Aorta (tissue), 5 donors: ENCODE measurements at places on chromosomes 12 and 14. TPM values are rescaled to one million over a fixed set of nuclear protein-coding genes. Genes with fewer than 3 reads are reported as not detected.

Gene MYH6
- polyA plus RNA-seq = 0.67 TPM

Gene TGM1
- polyA plus RNA-seq = 1.3 TPM

DNA sequence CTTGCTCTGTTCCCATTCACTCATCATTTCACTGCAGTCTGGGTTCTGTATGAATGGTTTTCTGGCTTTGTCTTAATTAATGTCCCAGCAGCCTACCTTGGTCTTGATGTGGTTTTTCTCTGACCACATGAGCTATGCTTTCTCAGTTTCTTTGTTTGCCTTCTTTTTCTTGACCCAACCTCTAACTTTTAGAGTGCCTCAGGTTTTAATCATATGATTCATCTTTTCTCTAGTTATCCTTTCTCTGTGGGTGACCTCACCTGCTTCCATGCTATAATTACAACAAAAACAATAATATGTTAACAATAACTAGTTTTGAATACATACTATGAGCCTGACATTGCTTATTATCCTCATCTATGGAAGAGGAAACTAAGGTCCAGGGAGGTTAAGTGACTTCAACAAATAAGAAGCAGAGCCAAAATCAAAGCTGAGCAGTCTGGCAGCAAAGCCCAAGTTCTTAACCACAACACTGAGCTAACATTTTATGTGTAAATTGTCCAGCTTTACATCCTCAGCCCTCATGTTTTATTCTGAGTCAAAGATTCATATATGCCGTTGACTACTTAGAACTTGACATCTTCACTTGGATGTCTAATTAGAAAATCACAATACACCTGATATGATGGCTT, 4.7 kb upstream of the EPYC start:
- H3K27me3 ChIP-seq = no peaks in the 10 kb centered on the region
- DNase-seq = no peak
- no peak overlapping the region for H3K27ac ChIP-seq
- no peaks in the 10 kb centered on the region for H3K4me1 ChIP-seq
- no peaks in the 10 kb centered on the region for H3K36me3 ChIP-seq

GRCh38 chr14:91186515-91187066, 57.9 kb downstream of the GPR68 start:
- peak; percentile 9 for DNase-seq
- H3K4me3 ChIP-seq = no peak overlapping the region
- peaks cover 1% of the 10 kb centered on the region for H3K36me3 ChIP-seq
- H3K27ac ChIP-seq = no peak overlapping the region

DNA sequence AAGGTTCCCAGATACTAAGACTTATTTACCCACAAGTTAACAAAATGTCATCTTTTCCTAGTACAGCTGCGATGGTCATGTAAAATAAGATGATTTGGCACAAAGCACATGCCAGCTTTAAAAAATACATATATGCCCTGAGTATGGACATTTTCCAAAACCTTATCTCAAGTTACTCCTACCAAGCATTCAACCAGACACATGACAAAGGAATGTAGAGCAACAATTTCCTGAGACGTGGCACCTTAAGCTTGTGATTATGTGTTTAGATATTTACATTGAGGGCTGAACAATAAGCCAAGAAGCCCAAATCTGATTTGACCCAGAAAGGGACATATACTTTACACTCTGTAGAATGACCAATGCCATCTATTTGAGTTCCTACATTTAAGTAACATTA, 24.5 kb upstream of the OVCH1 start:
- no peaks in the 10 kb centered on the region for H3K36me3 ChIP-seq
- no peaks in the 10 kb centered on the region for H3K27me3 ChIP-seq
- H3K27ac ChIP-seq = no peak overlapping the region
- H3K4me1 ChIP-seq = no peaks in the 10 kb centered on the region
- H3K4me3 ChIP-seq = no peak overlapping the region

Gene EEF1AKMT3
- polyA plus RNA-seq = 4.5 TPM

DNA sequence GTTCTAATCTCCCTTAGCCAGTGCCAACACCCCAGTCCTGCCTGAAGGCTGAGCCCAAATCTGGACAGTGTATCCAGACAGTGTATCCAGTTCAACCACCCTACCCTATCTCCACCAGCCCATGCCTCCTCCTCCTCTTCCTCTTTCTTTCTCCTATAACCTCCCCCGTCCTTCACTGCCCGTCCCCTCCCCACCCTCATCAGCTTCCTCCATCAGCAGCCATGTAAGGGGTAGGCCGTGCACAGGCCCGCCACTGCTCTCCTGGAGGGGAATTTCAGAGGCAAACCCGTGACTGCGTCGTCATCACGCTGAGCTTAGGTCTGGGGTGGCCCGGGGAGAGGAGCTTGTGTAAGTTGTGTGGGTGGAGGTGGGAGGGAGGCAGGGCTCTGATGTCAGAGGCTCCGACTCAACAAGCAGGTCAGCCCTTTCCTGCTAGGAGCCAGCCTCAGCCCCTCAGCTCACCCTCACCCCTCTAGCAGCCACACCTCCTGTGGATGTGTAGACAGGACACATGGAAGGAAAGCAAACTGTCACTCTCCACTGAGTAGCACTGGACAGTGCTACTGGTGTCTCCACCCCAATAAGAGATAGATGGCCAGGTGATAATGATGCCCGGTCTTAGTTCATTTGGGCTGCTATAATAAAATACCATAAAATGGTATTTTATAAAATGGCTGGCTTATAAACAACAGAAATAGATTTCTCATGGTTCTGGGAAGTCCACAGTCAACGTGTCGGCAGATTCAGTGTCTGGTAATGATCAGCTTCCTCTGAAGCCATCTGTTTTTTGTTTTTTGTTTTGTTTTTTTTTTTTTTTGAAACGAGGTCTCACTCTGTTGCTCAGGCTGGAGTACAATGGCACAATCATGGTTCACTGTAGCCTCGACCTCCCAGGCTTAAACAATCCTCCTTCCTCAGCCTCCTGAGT, 50.5 kb downstream of the IRF2BPL start:
- no peaks in the 10 kb centered on the region for H3K4me1 ChIP-seq
- no peaks in the 10 kb centered on the region for H3K36me3 ChIP-seq
- H3K27ac ChIP-seq = no peak overlapping the region

DNA sequence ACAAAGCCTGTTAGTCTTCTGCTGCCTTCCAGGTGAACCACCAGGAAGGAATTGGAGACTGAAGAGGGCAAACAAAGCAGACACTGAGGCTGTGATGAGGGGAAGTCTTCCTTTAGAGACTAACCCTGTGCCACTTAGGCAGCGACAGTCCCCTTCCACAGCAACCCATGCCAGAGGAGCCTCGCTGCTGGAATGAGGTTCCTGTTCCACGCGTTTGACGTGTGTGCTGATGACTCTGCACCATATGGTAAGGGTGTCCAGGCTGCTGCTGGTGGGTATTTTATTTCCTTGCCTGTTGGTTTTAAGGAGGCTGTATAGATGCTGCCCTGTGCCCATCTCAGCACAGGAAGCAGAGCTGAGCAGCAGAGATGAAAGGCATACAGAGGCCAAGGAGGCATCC, 361.9 kb upstream of the FKBP4 start:
- peaks cover 7% of the 10 kb centered on the region for H3K4me1 ChIP-seq
- no peaks in the 10 kb centered on the region for H3K36me3 ChIP-seq
- DNase-seq = no peak
- H3K4me3 ChIP-seq = no peak overlapping the region
- no peaks in the 10 kb centered on the region for H3K27me3 ChIP-seq

- no peak for DNase-seq
- no peaks in the 10 kb centered on the region for H3K36me3 ChIP-seq
- no peaks in the 10 kb centered on the region for H3K4me1 ChIP-seq
- no peak overlapping the region for H3K27ac ChIP-seq
- H3K4me3 ChIP-seq = no peak overlapping the region
Observed at GRCh38 chr12:77745624-77746023, 85.1 kb upstream of the NAV3 start.

DNA sequence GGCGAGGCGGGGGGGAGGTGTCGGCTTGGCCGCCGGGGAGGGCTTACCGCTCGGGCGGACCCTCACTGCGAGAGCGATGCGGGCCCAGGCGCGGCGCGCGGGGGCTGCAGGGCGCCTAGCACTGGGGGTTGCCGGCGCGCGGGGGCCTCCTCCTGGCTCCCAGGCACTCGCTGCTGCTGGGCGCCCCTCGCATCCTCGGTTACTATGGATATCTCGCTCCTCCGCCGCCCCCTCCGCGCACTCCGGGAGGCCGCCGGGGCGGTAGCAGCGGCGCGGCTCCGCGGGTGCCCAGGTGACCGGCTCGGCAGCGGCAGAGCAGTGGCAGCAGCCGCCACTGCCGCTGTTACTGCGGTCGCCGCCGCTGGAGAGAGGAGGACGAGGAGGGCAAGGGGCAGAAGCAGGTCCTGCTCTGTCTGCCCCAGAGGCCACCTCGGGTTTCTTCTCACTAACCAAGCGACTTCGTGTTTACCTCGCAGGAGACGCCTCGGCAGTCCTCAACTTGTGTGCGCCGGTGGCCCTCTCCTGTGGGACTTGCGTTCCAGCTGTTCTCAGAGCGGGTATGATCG, 250.1 kb downstream of the APAF1 start:
- no peaks in the 10 kb centered on the region for H3K36me3 ChIP-seq
- no peak for DNase-seq
- H3K27ac ChIP-seq = no peak overlapping the region
- H3K27me3 ChIP-seq = no peaks in the 10 kb centered on the region

DNA sequence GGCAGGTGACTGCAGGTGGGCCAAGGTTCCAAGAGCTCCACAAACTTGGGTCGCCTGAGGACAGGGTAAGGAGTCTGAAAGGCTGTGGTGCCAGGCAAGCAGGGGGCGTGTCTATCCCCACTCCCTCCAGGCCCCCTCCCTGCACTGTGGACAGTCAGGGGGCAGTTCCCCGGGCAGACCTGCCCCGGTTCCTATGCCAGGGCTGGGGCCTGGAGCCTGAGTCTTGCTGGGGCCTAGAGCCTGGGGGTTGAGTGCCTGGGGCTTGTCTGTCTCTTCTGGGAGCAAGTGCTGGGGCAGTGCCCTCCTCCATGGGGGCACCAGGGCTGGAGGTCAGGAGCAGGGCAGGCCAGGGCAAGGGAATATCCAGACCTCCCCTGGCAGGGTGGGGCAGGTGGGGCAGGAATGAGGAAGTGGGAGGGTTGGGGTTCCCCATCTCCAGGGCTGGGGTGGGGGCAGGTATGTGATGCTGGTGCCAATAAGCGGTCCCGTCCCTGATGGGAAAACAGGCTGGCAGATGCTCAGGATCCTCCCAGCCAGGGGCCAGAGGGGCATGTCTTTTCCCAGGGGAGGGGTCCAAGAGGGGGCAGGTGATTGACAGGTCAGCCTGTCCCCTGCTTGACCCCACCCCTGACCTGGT, 11.9 kb upstream of the TNFAIP2 start:
- no peaks in the 10 kb centered on the region for H3K4me1 ChIP-seq
- no peak overlapping the region for H3K4me3 ChIP-seq
- no peaks in the 10 kb centered on the region for H3K36me3 ChIP-seq
- no peak overlapping the region for H3K27ac ChIP-seq

Gene FAIM2
- polyA plus RNA-seq = 0.05 TPM

GRCh38 chr12:41452838-41453407, 264.8 kb downstream of the PDZRN4 start:
- no peaks in the 10 kb centered on the region for H3K4me1 ChIP-seq
- no peaks in the 10 kb centered on the region for H3K27me3 ChIP-seq
- H3K4me3 ChIP-seq = no peak overlapping the region
- H3K27ac ChIP-seq = no peak overlapping the region

DNA sequence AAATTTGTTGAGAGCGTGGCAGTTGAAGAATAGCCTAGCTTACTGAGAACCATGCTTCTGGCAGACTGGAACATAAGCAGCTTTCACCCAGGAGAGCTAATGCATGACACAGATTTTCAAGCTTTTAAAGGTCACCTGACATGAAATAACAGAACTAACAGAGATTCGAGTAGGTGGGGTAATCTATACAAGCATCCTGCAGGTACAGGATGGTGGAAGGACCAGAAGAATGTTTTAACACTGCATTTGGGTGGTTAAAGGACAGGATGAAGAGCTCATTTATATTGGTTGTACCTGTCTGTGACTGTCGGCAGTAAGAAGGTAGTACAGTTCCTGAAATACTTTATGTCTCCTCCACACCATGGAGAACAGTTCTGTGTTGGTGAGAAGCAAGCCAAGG, 8.9 kb downstream of the PELI2 start:
- no peaks in the 10 kb centered on the region for H3K36me3 ChIP-seq
- no peak overlapping the region for H3K27ac ChIP-seq
- H3K27me3 ChIP-seq = no peaks in the 10 kb centered on the region
- no peak for DNase-seq
- no peak overlapping the region for H3K4me3 ChIP-seq

GRCh38 chr14:75303381-75303789, 24.8 kb downstream of the FOS start:
- H3K27ac ChIP-seq = no peak overlapping the region
- H3K4me3 ChIP-seq = no peak overlapping the region
- no peaks in the 10 kb centered on the region for H3K36me3 ChIP-seq
- peak; percentile 81 for DNase-seq

Gene GPRC5D
- polyA plus RNA-seq = not detected

- no peaks in the 10 kb centered on the region for H3K4me1 ChIP-seq
- peak; percentile 62 for DNase-seq
- H3K27me3 ChIP-seq = no peaks in the 10 kb centered on the region
- no peak overlapping the region for H3K4me3 ChIP-seq
- H3K27ac ChIP-seq = no peak overlapping the region
Observed at GRCh38 chr12:49342914-49343731, 3.6 kb upstream of the DNAJC22 start.

- no peaks in the 10 kb centered on the region for H3K27me3 ChIP-seq
- DNase-seq = no peak
- no peaks in the 10 kb centered on the region for H3K36me3 ChIP-seq
- H3K4me1 ChIP-seq = peaks cover 2% of the 10 kb centered on the region
- no peak overlapping the region for H3K27ac ChIP-seq
- no peak overlapping the region for H3K4me3 ChIP-seq
Observed at GRCh38 chr12:20280515-20280914, 87.8 kb upstream of the PDE3A start.

Gene VRTN
- polyA plus RNA-seq = not detected

Gene CMAS
- polyA plus RNA-seq = 31.3 TPM

Gene EIF2S3B
- polyA plus RNA-seq = 0.59 TPM

Gene FAM161B
- 4.3 TPM for polyA plus RNA-seq

Gene CISTR
- not detected for polyA plus RNA-seq

DNA sequence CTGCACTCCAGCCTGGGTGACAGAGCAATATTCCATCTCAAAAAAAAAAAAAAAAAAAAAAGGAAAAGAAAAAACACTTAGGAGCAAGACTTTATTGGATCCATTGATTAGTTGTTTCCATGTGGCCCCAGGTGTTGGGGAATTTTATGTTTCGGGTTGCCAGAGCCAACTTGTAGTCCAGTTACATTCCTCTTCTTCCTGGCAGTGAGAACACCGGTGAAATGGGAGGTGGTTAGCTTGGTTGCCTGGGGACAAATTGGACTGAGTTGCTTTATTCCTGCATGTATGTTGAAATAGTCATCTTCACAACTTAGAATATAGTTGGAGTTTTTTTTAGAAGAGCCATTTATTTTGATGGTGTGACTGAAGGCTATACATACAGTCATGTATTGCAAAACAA, 12.6 kb downstream of the RCOR1 start:
- no peak overlapping the region for H3K4me3 ChIP-seq
- DNase-seq = no peak
- H3K36me3 ChIP-seq = no peaks in the 10 kb centered on the region
- H3K27ac ChIP-seq = no peak overlapping the region
- no peaks in the 10 kb centered on the region for H3K27me3 ChIP-seq

- no peaks in the 10 kb centered on the region for H3K4me1 ChIP-seq
- H3K27ac ChIP-seq = no peak overlapping the region
- no peaks in the 10 kb centered on the region for H3K27me3 ChIP-seq
- H3K36me3 ChIP-seq = no peaks in the 10 kb centered on the region
- no peak for DNase-seq
- no peak overlapping the region for H3K4me3 ChIP-seq
Observed at GRCh38 chr12:94384030-94384429, 75.6 kb downstream of the CEP83 start.
